Effector CD4-positive, alpha-beta T cell (primary cell): ENCODE measurements at places on chromosomes 1 and 21.

- DNase-seq, result no peak
Measured at GRCh38 chr1:208985231-208985630, 598.3 kb upstream of the CAMK1G start.

DNA sequence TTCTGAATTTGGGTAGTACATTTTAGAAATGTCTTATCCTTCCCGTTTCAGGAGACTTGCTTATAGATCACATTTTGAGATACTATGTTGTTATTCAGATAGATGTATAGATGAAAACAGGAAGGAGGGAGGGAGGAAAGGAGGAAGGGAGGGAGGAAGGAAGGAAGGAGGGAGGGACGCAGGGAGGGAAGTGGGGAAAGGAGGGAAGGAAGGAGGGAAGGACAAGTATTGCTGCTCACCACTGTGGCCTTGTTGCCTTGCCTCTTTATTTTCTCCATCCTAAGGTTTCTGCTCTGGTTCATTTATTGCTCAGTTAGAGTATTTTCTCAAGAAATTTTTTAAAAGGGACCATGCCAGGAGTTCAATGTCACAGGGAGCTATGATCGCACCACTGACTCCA lies 134.3 kb downstream of the LTN1 start:
- DNase-seq, result no peak

DNA sequence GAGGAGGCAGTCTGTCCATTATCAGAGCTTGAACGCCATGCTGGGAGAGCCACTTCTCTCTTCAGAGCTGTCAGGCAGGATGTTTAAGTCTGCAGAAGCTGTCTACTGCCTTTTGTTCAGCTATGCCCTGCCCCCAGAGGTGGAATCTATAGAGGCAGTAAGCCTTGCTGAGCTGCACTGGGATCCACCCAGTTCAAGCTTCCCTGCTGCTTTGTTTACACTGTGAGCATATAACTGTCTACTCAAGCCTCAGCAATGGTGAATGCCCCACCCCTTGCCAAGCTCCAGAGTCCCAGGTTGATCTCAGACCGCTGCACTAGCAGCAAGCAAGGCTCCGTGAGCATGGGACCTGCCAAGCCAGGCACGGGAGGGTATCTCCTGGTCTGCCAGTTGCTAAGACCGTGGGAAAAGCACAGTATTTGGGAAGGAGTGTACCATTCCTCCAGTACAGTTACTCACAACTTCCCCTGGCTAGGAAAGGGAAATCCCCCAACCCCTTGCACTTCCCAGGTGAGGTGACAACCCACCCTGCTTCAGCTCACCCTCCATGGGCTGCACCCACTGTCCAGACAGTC lies 32.5 kb downstream of the RGS13 start:
- no peak for DNase-seq

DNA sequence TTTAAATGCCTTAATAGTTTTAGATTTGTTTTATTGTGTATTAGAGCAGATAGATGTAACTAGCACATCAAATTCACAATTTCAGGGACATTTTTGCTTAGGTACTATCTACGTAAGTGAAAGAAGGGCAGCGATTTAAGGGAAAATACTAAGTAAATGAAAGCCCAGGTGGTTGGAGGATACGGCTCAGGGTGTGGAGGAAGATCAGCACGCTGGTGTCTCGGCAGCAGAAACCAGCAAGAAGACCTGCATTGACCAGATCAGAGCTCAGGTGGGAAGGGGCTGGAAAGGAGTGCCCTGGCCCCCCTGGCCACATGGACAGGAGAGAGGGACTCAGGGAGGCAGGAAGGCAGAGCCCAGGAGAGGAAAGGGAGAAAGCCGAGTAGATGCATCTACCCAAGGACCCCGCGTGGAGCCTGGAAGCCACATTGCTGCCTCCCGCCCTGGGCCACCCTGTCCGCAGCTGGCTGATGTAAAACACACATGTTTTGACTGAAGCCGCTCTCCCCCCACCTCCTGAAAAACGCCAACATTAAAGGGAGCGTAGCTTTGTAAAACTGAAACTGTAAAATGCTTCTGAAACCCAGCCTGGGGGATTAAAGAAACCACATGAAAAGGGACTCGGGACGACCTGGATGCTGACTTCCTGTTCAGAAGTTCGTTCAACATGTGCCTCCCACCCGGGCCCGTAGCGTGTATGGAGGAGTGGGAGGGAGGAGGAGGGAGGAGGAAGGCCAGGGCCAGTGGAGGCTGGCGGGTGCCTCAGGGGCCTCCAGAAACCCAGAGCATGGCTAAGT lies 72.6 kb upstream of the TARDBP start:
- DNase-seq, result no peak

- no peak for DNase-seq
Measured at GRCh38 chr1:228085287-228085951, 2.9 kb downstream of the ARF1 start.

GRCh38 chr1:234619794-234620247 lies 9.8 kb upstream of the IRF2BP2 start:
- DNase-seq, result no peak

- no peak for DNase-seq
Measured at GRCh38 chr21:27681038-27681437, 714.1 kb upstream of the ADAMTS5 start.

DNA sequence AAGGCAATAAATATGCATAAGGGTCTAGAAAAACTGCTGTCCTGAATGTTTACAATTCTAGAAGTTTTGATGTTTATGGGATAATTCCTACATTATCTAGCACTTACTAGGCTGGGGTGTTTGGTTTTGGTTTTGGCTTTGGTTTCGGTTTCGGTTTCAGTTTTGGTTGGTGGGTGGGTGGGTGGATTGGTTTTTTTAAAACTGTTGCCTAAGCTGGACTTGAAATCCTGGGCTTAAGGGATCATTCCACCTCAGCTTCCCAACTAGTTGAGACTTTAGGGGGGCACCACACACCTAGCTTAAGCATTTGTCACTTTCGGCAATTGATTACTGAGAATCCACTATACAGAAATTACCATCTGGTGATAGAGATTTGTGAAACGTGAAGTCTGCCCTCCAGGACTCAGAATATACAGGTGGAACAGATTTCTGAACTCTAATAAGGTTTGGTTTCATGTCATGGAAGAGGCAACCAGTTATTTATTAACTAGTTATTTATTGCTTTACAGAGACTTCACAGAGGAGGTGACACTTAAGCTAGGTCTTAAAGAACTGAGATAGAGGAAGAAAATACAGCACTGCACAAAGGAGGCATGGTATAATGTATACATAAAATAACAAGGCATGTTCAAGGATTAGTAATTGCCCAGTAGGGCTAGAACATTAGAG lies 69.6 kb downstream of the PIK3R3 start:
- no peak for DNase-seq
